Left cardiac atrium (tissue), 4 donors: ENCODE measurements at places on chromosomes 4 and X. TPM values are rescaled to one million over a fixed set of nuclear protein-coding genes. Genes with fewer than 3 reads are reported as not detected.

DNA sequence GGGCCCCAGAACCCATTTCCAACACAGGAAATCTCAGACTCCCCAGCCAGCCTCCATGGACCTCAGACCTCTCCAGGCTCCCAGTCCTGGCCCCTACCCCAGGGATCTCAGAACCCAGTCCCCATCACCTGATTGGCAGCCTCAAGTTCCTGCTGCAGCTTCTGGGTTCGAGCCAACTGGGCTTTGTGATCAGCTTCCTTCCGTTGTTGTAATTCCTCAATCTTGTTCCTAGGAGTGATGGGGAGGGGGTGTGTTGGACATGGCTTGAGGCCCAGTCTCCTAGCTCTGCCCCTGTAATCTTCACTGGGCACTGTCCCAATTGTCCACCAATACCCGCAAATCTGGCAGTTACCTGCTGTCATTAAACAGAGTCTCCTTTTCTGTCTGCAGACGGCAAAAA is 12.6 kb downstream of the GRIPAP1 start:
- peak; percentile 51 for DNase-seq

Gene FGF5
- not detected for total RNA-seq

DNA sequence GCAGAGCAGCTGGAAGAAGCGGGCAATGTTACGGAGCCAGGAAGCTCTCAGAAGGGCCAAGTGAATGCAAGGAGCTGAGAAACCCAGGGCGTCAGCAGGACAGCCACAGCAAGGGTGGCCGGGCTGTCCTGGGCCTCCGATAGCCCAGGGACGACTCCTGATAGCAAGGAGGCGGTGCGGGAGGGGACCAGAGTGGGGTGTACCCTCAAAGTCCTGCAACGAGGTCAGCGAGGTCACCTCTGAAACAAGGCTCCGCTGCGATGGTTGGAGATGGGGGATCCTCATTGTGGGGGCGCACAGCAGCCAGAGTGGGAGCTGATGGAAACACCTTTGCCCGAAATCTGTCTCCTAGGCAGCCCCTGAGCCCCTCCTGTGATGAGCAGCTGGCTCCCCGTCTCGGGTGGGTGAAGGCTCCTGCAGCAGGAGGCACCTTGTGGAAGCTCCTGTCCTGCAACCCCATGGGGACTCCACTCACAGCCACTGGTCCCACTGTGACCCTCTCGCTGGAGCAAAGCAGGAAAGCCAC is 4.3 kb upstream of the CCNQ start:
- no peak for DNase-seq

DNA sequence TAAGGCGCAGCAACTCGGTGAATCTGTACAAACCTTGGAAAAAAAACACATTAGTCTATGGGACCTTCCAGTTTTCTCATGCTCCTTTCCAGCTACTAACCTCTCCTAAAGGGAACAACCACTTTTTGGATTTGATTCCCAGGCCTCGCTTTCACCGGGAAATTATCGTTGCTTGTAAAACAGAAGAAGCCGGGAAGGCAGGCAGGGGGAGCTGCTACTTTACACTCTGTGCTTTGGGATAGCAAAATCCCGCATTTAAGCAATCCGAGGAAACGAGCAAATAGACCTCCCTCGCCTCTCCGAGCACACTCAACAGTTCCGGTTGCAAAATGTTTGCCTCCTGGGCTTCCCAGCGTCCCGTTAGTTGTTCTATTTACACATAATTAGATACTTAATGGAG is 1.2 kb downstream of the CD38 start:
- DNase-seq: peak; percentile 50

Gene SCD5
- 9.1 TPM for total RNA-seq

DNA sequence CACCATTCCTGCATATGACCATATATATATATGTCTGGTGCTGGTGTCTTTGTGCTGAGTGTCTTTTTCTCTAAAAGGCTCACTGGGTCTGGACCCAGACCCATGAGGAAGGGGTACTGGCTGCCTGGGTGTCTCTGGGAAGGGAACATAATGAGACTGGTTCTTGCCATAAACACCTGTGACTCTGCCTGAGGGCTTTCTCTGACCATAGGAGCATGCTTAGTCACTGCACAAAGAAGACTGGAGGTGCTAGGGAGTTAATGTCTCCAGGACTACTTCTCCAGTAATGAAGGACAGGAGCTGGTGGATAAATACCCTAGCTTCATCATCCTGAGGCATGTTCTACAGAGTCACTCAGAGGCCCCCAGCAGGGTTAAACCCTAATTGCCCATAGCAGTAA is 47.1 kb upstream of the CASK start:
- DNase-seq: no peak

Gene TIMM17B
- total RNA-seq: 60.3 TPM

DNA sequence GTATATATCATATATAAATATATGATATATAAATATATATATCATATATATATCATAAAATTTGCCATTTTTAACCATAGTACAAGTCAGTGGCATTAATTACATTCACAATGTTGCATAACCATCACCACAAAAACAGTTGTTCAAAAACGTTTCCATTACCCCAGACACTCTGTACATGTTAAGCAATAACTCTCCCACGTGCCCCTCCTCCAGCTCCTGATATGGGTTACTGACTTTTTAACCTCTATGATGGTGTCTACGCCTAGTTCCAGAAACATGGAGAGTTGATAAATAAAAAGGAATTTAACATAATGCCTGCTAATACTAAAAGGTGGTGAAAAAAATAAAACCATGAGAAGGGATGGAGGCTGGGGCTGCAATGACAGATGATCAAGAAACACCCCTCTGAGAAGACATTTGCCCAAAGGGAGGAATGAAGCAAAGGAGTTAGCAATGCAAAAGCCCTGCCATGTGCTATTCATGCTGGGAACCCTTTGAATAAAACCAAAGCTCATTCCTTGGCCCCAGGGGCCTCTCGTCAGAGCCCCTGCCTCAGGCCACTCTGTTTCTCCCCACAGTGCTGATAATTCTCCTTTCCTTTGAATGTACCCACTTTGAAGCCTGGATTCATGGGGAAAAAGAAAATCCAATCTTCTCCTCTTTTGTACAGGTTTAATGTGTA is 144.3 kb downstream of the NWD2 start:
- DNase-seq: no peak

Gene PABPC5
- total RNA-seq: 1.2 TPM

GRCh38 chr4:104815665-104816064 is 321.0 kb upstream of the CXXC4 start:
- no peak for DNase-seq

Gene CPZ
- total RNA-seq: 2.2 TPM

Gene FSTL5
- total RNA-seq: not detected

DNA sequence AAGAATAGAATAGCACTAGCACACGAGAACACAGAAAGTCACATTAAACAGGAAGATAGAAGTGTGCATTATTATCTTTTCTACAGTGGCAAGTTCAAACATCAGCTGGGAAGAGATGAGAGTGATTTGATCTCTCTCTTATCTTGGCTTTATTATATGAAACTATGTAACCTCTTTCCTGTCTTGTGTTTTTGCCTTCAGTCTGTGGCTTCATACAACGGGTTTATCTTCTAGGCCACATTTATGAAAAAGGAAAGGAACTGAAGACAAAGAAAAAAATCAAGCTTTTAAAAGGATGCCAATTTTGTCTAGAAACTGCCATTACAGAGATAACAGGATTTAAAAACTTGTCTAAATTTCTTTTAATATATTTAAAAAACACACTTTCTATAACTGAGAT is 983.6 kb downstream of the RPA4 start:
- no peak for DNase-seq

DNA sequence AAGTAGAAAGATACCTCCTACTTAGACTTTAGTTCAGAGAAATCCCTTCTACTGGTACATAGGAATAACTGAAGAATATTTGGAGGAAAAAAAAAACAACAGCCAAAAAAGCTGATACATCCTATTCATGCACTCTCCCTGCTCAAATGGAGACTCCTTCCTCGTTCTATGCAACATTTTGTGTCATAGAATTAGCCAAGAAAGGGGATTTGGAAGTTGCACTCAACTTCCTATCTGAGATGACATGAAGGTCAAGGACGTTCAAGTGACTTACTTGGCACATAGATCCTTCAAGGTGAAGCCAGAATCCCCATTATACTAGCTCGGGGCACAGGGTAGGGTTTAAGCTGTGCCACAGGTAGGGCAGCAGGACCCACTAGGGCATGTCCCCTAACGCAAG is 56.2 kb upstream of the S100G start:
- no peak for DNase-seq

Gene WWC2
- 32.3 TPM for total RNA-seq

Gene NWD2
- 1.1 TPM for total RNA-seq

DNA sequence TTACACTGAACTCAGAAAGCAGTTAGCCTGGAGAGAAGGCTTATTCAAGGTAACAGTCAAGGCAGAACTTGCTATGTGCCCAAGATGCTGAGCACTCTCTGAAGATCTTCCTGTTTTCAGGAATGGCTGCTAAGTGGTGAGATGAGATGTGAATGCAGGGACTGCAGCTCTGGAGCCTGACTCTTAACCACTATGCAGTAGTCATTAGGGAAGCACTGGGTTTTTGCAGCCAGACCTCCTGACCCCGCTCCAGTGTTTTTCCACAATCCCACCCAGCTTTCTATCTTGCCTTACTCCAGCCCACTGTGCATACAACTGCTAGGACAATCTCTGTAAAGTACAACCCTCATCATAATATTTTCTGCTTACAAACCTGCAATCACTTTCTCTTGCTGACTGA is 95.2 kb upstream of the LNX1 start:
- DNase-seq: no peak

DNA sequence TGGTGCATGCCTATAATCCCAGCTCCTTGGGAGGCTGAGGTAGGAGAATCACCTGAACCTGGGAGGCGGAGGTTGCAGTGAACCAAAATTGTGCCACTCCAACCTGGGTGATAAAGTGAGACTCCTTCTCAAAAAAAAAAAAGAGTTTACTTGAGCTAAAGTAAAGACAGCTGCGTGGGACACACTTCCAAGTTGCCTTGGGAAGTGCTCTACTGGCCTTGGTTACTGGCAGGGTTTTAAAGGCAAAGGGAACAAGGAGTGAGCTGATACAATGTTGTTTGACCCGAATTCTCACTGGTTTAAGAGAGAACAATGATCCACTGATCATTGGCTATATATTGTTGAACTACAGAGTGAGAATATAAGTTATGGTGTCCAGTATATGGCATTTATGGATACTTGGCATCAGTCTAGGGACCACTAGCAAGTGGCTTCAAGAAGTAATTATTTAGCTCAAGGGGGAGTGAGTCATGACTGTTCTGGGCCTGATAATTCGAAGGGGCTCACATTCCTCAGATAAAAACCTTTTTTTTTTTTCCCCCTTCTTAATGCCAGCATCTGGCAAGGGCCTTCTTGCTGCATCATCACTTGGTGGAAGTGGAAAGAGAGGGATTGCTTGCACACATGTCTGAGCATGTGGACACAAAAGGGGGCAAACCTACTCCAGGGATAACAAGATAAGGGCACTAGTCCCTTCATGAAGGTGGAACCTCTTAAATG is 32.3 kb downstream of the GRK4 start:
- DNase-seq: no peak

Gene ADRA2C
- 6.8 TPM for total RNA-seq

- no peak for DNase-seq
Observed at GRCh38 chr4:136495076-136495475, 1037.2 kb downstream of the PCDH18 start.

DNA sequence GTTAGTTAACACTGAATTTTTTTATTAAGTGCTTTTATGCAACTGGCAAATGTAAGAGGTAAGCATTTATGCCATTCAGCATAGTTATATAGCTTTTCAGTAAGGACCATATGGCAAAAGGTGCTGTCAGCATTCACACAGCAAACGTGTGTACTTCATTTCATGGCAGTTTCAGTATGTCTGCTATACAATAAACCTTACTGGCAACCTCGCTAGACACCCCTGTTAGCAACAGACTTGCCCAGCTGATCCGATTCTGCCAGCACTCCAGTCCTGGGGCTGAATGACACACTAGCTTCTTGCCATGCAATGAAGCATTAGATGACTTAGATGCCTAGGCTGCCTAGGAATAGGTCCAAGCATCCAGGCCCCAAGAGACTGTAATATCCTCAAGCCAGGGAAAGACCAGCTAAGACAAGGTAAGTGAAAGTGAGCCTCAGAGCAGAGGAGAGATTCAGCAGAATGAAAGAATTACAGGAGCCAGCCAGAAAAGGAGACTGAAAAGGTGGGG is 47.3 kb upstream of the DOCK11 start:
- no peak for DNase-seq

DNA sequence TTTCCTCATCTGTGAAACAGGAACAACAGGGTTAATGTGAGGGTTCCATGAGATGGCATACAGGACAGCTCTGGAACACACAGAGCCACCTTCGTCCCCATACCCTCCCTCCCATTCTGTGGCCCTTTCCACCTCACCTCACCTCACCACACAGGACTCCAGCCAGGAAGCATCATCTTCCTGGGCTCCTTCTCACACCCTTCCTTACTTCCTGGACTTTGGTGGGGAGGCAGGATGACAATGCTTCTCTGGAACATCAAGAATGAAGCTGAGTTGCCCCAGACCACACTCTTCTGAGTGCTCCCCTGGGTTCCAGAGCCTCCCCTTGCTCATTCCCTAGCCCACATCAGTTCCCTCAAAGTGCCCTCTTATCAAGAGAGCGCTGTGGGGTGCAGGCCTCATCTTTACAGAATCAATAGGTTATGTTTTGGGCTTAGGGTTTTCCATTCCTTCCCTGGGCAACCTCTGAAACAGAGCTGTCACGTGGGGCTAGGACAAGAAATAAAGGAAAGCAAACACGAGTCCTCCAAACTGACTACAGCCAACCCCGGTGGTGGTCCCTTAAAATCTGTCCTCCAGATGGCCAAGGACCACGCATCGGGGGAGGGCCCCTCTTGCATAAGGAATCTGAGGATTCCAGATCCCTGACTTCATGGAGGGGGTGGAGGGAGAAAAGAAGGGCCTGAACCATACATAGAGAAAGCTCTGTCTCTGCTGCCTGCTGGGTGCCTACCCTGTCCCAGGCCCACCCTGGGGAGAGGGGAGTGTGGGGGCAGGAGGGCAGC is 74.4 kb upstream of the ATP6AP2 start:
- no peak for DNase-seq

DNA sequence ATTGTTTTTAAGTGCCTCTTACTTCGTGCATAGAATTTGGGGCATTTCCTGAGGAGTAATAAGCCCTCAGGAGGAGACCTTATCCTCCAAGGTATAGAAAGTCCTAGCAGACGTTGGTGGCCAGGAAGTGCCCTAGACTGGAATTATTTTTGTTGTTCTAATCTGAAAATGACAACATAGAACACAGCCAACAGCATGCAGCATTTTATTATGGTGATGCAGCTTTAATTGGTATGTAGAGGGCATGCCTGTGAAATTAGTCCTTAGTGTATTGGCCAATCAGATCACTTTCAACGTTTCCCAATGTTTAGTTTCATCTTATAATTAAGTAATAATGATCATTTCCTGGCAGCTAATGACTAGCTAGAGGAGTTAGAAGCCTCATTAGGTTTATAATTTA is 199.2 kb downstream of the SHROOM3 start:
- DNase-seq: no peak

DNA sequence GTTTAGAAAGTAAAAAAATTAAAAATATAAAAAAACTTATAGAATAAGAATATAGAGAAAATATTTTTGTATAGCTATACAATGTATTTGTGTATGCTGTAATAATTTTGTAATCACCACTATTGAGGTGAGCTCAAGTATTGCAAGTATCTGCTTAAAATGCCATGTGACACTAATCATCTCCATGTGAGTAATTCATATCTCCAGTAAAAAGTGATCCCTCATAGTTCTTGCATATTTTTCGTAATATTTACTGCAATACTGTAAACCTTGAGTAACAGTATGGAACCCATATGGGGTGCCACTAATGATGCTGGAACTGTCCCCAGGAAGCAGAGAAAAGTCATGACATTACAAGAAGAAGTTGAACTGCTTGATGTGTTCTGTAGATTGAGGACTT is 43.2 kb upstream of the HUWE1 start:
- no peak for DNase-seq

GRCh38 chr4:97786306-97786920 is 356.9 kb downstream of the STPG2 start:
- no peak for DNase-seq

Gene SOX3
- total RNA-seq: not detected
